Omental fat pad (tissue), 4 donors: ENCODE measurements at places on chromosomes 6 and 20. TPM values are rescaled to one million over a fixed set of nuclear protein-coding genes. Genes with fewer than 3 reads are reported as not detected.

- DNase-seq, result no peak
These were observed 30.6 kb downstream of the DCBLD1 start for GRCh38 chr6:117512987-117513573.

- no peak for DNase-seq
These were observed 45.5 kb downstream of the E2F3 start for GRCh38 chr6:20447157-20447556.

DNA sequence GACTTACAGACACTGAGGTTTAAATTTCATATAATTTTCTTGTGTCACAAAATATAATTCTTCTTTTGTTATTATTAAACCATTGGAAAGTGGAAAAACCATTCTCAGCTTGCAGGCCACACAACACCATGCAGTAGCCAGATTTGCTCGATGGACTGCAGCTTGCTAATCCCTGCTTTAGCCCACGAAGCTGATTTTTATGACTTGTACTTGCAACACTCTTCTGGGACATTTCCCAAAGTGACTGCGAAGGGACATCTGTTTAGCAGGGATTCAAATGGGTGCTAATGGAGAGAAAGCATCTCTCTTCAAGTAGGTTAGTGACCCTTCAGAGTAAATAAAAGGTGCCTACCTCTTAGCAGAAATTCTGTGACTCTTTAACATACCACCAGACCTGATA is 304.6 kb upstream of the ZFP64 start:
- no peak for DNase-seq

DNA sequence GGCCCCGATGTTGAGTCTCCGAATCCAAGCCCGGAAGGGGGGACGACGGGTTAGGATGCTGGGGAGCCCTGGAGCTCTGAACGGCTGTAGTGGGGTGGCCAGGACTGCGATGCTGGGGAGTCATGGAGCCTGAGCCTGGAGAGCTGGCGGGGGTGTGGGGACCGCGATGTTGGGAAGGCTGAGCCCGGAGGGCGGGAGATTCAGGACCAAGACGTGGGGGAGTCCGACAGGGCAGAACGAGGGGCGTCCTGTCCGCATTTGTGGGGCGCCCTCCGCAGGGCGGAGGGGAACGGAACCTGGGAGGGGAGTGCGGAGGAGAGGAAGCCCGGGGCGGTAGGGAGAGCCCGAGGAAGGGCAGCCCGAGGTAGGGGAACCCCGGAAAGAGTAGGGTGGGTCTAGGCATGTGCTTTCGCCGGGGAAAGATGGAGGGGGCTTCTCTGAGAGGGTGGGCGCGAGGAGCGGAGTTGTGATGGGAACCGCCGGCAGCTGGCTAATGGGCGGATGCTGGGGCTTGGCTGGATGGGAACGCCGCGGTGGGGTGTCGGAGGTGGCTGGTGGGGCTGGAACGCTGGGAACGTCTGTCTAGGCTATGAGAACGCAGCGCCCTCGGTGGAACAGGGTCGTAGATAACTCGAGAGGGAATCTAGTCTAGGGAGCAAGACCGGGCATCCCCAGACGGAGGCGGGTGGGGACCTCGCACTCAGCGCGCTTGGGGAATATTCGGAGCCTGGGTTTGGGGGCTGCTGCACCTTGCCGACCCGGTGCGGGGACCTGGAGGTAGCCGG is 684 bp downstream of the PAQR8 start:
- peak; percentile 30 for DNase-seq

DNA sequence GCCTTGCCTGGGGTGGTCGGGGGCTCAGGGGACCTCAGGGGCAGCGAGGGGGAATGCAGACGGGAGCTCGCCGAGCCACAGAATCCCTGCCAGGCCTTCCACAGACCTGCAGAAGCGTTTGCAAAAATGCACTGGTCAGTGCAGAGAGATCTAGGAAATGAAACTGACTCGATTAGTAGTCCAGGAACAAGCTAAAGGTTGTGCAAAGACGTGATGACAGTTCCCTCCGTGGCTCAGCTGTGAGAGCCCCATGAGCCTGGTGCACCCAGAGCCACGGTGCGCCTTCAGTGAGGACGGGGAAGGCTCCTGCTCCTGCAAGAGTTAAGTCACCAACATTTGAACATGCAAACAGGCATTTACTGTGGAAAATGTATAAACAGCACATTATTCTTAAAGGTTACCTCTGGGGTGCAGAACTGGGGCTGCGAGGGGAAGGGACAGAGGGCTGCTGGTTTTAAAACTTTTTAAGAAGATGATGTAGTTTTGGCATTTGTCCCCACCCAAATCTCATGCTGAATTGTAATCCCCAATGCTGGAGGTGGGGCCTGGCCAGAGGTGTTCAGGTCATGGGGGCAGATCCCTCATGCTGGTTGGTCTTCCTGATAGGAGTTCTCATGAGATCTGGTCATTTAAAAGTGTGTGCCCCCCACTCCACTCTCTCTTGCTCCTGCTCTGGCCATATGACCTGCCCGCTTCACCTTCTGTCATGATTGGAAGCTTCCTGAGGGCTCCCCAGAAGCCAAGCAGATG is 147.3 kb downstream of the DLL1 start:
- no peak for DNase-seq

DNA sequence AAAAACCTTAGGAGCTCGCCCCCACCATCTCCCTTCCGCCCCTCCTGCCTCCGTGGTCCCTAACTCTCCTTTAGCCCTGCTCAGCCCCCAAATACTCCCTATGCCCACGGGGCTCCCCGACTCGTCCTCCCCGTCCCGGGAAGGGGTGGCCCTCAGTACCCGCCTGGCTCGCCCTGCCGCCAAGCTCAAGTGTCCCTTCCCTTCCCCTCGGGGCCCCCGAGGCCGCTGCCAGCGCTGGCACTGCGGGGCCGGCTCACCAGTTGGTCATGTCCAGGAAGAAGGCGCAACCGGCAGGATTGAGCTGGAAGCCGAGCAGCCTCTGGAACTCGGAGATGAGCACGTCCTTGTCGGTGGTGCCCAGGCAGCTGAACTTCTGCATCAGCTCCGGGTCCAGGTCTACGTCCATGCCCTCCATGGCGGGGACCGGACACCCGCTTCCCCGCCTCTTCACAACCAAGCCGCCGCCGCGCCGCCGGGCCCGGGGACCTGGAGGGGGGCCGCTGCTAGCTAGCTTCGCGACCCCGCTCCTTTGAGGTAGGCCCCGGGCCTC is 303 bp downstream of the ILRUN start:
- DNase-seq, result no peak

DNA sequence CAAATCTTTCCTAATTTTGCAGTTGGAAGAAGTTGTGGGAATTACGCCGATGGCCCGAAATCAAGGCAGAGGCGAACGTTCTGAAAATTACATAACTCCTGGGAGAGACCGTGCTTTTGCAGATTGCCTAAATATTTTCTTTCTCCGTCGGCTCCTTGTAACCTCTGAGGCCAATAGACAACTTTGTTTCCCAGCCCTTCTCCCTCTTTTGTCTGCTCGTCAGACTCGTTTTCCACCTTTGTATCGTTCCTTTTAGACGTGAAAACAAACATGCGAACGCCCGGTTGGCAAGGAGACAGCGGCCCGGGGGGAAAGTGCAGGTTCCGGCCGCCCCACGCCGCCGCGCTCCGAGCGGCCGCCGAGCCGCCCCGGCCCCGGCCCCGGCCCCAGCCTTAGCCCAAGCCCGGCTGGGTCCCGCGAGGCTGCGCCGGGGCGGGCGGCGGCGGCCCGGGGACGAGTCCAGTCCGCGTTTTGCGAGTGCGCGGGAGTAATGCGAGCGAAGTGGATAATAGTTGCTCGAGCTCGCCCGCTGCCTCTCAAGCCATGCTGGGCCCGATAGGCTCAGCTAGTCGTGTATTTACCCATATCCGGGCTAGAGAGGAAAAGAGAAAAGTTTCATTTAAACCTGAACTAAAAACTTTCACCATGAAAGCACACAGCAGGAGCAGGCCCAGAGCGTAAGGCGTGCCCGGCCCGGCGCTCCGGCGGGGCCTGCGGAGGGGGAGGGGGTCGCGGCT is at the start of gene ARID1B:
ARID1B (plus strand) TSS at position 539 of the 737 bp plus-strand sequence. CDS start 303 bp downstream, outside the sequence.
- peak; percentile 52 for DNase-seq

DNA sequence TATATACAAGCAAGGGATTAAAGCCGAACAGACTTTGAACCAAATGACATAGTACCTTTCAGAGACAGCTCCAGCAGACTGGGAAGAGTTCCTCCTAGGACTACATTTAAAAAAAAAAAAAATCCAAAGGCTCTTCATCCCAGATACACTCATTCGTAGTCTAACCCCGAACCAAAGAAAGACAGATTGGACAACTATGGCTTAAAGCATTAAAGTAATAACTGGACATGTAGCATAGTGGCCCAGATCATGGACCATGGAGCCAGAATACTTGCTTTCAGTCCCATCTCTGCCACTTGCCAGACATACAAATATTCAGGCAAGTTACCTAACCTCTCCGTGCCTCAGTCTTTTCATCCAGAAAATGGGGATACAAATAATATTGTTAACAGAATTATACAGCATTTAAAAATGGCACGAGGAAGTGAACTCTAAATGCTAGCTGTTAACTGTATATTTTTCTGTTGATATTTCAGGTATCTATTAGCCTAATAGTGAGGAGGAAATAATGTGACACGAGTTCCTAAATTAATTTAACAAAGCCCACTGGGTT is 123.7 kb downstream of the HIVEP2 start:
- no peak for DNase-seq

DNA sequence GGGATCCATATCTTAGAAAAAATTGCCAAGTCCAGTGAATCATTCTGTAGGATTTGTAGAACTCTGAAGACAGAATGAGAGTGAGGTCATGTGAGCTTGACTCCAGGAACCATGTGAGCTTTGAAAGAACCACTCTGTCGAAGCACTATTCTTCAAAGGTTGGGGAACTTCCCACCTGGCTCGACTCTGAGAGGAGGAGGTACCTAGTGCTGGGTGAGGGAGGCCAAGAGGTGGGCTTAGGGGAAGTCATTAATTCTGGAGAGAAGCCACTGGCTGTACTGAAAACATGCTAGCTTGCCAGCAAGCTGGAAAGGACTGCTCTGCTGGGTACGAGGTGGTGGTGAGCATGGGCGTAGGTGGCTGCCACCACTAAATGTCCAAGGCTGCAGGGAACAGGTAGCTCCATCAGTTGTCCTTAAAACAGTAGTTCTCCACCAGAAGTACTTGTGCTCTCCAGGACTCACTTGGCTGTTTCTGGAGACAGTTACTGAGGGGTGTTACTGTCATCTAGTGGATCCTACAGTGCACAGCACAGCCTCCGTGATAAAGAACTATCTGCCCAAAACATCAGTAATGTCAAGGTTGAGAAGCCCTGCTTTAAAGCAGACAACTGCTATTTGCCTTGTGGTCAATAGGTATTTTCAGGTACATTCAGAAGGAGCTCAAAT is 34.7 kb upstream of the SYNJ2 start:
- no peak for DNase-seq

DNA sequence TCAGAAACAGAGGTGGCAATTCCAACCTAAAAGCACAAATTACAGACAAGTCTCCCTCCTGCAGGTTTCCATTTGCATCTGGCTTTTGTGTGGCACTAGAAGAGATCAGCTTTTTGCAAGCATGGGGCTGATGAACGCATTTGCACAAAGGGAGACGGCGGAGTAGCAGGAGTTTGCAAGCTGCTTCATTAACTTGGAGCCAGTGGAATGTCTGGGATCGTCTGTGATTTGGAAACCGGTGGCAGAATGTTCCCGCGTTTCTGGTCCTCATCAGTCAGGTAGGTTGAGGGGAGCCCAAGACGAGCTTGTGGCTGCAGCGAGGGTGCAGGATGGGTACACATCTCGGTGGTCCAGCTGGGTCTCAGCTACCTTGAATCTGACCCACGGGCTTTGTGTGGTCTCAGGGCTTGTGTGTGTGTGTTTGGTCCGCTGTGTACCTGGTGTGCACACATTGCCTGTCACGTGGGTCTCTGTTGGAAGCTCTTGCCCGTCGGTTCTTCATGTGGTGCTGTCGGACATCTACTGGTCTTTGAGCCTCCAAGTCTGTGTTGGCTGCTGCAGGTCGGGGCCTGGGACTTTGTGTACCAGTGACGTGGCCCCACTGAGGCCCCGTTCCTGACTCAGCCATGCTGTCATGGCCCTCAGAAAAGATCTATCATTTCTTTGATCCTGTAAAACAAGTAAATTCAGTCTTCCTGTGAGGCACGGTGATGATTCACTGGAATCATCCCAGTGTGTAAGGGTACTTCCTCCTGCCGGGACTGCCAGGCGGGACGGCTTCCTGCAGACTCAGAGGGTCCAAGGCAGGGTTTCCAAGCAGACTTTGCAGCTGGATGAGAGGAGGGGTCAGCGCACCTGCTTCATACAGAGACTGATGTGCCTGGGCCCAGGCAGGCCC is 12.4 kb upstream of the MYT1 start:
- no peak for DNase-seq

DNA sequence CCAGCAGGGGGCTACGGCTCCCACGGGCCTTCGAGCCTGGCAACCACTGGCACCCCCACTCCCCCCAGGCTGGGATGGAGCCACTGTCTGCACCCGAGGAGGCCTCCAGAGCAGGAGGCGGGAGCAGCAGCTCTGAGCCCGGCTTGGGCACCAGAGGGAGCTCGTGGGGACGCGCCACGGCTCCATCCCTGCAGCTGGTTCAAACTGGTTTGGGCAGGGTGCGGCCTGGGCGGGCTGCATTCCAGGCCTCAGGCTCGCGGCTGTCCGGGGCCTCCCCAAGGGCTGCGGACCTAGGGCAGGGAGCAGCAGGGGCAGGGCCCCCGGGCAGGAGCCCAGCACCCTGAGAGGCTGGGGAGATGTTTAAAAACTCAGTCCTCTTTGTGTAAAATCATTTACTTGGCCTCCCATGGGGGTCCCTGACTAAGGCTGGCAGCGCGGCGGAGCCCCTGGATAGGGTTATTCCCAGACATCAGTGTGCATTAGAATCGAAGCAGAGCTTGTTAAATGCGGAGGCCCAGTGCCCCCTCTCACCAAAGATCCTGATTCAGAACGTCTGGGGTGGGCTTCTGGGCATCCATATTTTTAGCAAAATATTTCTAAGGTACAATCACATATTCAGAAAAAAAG is 4.1 kb upstream of the BCAS4 start:
- peak; percentile 39 for DNase-seq

DNA sequence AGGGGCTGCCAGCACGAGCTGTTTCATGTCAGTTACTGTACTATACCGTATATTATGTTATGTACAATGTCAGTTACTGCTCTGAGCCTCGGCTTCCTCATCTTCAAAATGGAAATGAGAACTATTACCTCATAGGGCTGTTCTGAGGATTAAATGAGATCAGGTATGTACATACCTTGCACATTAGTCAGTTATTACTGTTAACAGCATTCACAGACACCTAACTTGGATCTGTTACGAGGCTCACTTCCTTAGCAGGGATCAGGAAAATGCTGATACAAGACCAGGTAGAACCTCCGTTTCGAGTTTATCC is 69.7 kb upstream of the TBC1D7 start:
- DNase-seq, result no peak

- DNase-seq, result no peak
These were observed 284.6 kb upstream of the FOXQ1 start for GRCh38 chr6:1027109-1027794.

GRCh38 chr6:157647261-157647915 is 175.7 kb upstream of the SNX9 start:
- no peak for DNase-seq

GRCh38 chr6:156107624-156108101 is 652.0 kb upstream of the NOX3 start:
- no peak for DNase-seq

Gene GGT7
- total RNA-seq, result 9.9 TPM

Gene OR2J3
- total RNA-seq, result not detected

Gene MOG
- not detected for total RNA-seq

Gene NKX2-4
- total RNA-seq, result not detected

Gene HSPA12B
- total RNA-seq, result 9.0 TPM

Gene ZNF165
- total RNA-seq, result 0.38 TPM

Gene C6orf52
- not detected for total RNA-seq

Gene GSTA2
- total RNA-seq, result not detected
